ENCODE measurements at places on chromosomes 1 and 21. TPM values are rescaled to one million over a fixed set of nuclear protein-coding genes. Genes with fewer than 3 reads are reported as not detected.
A peak's percentile ranks its signal among the peaks of the same experiment; 100 is the strongest.

Gene NEXN
- 3.3 TPM for total RNA-seq

Gene PRELP
- total RNA-seq = not detected

Gene C8A
- not detected for total RNA-seq

DNA sequence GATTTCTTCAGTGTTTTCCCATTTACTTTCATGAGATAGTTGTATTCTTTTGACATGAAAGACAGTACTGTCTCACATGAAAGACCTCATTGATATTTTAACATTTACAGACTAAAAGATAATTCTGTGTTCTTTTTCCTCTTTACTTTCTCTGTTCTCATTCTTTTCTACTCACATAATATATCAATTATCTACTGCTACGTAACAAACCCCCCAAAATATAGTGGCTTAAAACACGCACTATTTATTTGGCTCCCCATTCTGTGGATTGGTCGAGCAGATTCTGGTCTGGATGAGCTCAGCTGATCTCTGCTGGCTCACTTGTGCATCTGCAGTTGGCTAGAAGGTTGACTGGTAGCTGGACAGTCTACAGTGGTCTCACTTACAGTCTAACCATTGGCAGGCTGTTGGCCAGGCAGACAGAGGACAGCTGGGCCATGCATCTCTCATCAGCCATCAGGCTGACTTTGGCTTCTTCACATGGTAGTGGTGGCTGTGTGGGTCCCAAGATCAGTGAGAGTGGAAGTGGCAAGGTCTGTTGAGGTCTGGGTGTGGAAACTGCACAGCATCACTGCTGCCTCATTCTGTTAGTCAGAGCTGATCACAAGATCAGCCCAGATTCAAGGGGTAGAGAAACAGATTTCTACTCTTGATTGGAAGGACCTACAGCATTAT lies 63.2 kb downstream of the MPZL1 start:
- DNase-seq = no peak

- DNase-seq = no peak
Measured at GRCh38 chr21:35053356-35054096, 4.4 kb upstream of the RUNX1 start.

GRCh38 chr1:56095696-56096665 lies 483.4 kb downstream of the PLPP3 start:
- DNase-seq = peak; percentile 79

GRCh38 chr1:224427346-224427745 lies 7.3 kb downstream of the WDR26 start:
- DNase-seq = no peak

All from G401 (cell line).